ENCODE measurements at places on chromosomes 4 and X.

DNA sequence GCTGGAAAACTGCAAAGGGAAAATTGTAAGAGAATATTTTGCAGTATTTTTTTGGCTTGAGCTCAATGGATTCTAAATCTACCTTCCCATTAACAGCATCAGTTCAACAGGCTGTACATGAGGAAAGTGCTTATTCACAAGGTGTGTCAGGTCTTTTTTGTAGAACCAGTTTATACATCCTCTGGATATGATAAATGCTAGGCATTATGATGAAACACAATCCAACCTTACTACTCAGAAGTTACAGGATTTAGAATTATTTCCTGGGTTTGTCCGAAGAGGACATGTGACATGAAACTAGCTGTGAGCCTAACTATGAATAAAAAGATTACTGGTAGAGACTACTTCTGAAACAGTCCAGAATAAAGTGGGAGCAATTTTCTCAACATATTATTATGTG lies 49.5 kb downstream of the ATXN3L start:
- no peak for DNase-seq

DNA sequence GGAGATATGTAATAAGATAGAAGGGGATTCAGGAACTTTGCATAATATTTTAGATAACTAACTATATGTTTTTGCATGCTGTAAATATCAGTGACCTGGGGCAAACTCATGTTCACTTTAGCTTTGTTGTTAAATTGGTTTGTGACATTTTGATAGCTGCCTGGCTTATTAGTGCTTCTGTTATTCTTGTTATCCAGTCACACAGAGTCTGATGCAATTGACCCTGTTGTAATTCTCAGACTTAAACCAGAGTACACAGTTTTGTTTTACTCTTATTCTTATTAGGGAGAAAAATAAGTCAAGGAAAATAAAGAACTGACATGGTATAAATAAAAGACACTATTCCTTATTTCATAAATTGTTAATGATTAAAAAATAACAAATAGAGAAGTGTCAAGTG lies 516.7 kb upstream of the SLIT2 start:
- no peak for DNase-seq

DNA sequence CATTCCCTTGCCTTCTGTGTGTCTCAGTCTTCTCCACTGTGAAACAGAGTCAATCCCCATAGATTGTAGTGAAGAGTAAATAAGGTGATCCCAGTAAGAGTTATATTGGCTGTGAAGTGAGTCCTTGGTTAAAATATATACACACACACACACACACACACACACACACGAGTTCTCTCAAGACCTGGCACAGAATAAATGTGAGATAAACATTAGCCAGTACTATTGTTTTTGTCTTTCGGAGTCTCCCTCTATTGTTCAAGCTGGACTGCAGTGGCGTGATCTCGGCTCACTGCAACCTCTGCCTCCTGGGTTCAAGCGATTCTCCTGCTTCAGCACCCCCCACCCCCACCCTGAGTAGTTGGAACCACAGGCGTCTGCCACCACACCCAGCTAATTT lies 44.8 kb upstream of the FAM156A start:
- no peak for DNase-seq

DNA sequence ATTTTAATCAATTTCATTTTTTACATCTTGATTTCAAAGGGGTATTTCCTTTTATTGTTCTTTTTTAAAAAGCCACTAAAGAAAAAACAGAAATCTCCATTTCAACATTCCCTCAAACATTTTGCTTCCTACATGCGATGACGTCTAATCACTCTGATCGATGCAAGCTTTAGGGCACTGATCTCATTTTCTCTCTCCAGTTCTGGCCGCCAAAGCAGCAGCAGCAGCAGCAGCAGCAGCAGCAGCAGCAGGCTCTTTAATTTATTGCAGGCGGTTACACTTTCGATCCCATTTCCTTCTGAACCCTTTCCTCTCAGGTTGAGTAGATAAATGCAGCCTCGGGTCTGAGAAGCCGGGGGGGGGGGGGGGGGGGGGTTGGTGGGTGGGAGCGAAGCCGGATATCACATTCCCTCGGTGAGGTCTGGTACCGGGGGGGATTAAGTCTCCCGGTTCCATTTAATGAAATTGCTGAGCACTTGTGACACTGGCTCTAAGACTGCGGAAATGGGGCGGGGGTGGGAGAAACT lies 3.4 kb upstream of the PCDH7 start:
- no peak for DNase-seq

- no peak for DNase-seq
Observed at GRCh38 chr4:88054901-88055300, 47.5 kb downstream of the PKD2 start.

GRCh38 chrX:16772460-16772859 lies 13.8 kb upstream of the TXLNG start:
- no peak for DNase-seq

DNA sequence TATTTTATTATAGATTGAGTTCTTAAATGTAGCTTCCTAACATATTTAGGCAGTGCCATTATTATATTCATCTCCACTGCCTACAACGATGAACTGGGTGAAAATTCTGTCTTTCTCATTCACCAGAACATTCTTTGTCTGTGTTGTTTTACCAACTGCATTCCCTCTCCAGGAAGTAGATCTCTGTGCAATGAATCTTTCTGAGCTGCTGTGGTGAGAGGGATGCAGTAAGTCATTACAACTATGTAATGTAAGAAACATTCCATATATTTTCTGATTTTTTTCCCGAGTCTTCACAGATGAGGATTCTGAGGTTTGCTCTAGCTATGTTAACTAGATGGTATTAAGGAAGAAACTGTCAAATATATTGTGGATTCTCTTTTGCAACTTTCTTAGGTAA lies 811.9 kb upstream of the PCDH7 start:
- DNase-seq, result no peak

- DNase-seq, result no peak
Observed at GRCh38 chrX:72308566-72309296, 3.0 kb upstream of the CITED1 start.

GRCh38 chr4:53576071-53576617 lies 15.1 kb downstream of the LNX1 start:
- no peak for DNase-seq

DNA sequence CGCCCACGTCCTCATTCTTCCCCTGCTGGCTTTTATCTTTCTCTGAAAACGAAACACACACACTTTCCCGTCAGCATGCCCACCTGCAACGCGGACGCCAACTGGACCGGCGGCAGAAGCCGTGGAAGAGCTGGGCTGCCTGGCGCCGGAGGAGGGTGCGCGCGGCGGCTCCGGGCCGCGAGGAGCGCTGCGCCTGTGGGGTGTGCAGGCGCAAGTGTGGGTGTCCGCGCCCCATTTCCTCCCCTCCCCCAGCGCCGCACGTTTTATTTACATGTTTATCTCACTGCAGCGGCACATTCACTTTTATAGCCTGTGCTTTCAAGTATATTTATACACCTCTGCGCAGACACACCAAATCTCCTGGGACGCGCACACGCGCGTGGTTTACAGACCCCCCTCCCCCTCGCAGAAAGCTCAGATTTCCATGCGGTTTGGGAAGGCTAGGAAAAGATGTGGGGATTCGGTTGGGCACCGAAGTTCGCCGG lies 1.5 kb downstream of the PITX2 start:
- DNase-seq, result no peak

DNA sequence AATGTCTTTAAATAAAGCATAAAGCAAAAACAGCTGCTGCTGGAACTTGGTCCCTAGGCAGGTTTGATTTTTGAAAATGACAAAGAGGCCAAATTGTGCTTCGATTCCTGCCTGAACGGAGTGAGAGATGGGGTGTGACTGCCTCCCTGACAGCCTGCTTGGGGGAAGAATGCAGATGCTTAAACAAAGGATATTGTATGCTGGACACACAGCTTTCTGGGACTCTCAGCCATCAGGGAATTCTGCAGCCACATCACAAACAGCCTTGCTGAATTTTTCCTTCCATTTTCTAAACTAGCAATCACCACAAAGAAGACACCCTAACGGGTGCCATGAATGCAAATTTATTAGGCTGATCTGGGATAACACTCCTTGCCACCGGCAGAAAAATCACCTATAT lies 83.9 kb upstream of the CPEB2 start:
- DNase-seq, result no peak

GRCh38 chrX:52811065-52811625 lies at the start of gene XAGE5:
XAGE5 (plus strand) TSS chrX:52811287; CDS start chrX:52812567, 1,280 bp downstream.
- DNase-seq, result no peak

GRCh38 chr4:107956011-107956410 lies 24.7 kb downstream of the CYP2U1 start:
- DNase-seq, result no peak

- DNase-seq, result no peak
Observed at GRCh38 chr4:2135083-2135482, 76.0 kb downstream of the NAT8L start.

DNA sequence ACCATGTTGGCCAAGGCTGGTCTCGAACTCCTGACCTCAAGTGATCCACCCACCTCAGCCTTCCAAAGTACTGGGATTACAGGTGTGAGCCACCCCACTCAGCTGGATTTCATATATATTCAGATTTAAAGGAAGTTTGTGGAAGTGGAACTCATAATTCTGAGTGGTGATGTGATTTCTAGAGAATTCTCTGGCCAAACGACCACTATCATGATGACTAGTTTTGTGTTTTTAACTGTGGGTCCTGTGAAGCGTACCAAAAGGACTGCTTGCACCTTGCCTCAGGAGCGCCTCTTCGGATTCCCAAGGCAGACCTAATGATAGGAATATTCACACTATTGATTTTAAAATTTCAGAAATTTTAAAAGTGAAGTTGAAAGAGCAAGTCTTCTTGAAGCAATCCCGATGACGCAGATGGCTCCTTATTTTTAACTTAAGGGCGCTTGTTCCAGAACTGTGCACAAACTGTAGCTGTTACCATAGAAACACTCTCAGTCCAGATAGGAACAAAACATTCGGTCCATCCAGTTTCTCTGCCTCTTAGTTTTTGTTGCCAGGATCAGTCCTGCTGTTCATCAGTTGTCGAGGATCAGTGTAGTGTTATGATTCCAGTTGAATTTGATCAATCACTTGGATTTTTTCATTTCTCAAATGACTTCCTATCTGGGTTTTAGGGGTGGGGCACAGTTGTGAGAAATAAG lies 51.7 kb upstream of the CLCN4 start:
- no peak for DNase-seq

DNA sequence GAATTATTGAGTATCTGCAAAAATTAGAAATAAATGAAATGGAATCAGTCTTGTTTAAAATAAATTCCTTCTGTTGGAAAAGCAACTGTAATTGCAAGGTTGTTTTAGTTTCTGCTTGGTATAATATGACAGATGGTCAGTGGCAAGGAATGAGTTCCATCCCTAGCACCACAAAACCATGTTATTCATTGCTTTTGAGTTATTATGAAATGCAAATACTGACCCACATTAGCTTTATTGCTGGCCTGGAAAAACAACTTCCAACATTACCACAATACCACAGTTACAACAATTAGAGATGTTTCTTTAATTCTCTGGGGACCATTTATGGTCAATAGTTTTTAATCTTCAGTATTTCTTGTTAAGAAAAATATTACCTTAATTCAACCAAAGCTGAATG lies 194.4 kb downstream of the TMA16 start:
- no peak for DNase-seq

DNA sequence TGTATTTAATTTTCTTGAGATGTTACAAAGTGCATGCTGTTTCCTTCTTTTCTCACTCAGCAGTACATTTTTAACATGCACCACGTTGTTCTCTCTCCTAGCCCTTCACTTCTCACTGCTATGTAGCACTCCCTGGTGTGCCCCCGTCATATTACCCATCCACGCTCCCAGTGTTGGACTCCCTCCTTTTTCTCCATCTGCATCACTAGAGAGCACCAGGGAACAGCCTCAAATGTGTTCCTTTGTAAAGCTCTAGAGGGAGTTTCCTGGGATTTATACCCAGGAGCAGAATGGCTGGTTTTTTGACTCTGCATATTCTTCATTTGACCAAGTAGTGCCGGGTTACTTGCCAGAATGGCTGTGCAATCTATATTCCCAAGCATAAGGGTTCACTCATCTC lies 240.3 kb upstream of the ANXA3 start:
- no peak for DNase-seq

- no peak for DNase-seq
Observed at GRCh38 chr4:169268951-169269760, 1.6 kb downstream of the SH3RF1 start.

GRCh38 chr4:156775813-156776212 lies 195.8 kb downstream of the PDGFC start:
- DNase-seq, result no peak

DNA sequence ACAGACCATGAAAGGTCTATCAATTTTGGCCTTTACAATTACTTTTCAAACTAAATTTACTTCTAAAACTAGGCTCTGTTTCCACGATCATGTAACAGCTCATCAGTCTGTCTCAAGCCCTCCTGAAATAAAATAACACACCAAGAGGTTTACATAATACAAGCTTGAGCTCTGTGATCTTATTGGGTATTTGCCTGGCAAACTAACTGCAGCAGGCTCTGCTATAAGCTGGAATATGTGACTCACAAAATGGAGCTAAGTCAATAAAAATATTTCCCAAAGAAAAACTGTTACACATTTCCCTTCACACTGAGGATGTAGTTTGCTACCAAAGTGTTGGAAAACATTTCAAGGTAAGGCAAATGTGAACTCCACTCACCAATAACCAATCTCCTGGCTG lies 94.7 kb upstream of the GPM6B start:
- no peak for DNase-seq

DNA sequence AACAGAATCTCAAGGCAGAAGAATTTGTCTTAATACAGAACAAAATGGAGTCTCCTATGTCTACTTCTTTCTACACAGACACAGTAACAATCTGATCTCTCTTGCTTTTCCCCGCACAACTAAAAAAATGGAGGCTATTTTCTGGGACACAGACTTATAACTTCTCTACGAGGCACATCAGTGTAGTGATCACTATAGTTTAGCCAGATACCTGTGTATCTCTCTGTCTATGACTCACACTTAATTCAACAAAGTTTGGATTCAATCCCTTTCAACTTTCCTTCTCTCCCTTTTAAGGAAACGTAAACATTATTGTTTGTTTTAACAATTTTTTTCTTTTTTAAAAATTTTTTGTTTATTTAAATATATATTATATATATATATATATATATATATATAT lies 29.4 kb downstream of the APELA start:
- no peak for DNase-seq

GRCh38 chr4:176614793-176615192 lies 177.9 kb downstream of the VEGFC start:
- no peak for DNase-seq

DNA sequence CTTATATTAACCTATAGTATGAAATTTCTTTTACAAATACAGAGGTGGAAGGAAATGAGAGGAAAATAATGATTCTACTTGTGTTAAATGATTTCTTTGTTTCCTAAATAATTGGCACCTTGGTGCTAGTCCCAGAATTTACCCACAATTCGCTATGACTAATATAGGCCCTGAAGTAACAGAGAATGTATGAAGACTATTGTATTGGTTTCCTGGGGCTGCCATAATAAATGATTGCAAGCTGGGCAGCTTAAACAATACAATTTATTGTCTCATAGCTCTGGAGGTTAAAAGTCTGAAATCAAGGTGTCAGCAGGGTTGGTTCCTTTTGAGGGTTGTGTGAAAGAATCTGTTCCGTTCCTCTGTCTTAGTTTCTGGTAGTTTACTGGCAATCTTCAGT lies 74.8 kb upstream of the GPRIN3 start:
- no peak for DNase-seq

Data from GM12892 (cell line).